Globus pallidus (tissue), 1 donor: ENCODE measurements at places on chromosomes 3 and 15.

DNA sequence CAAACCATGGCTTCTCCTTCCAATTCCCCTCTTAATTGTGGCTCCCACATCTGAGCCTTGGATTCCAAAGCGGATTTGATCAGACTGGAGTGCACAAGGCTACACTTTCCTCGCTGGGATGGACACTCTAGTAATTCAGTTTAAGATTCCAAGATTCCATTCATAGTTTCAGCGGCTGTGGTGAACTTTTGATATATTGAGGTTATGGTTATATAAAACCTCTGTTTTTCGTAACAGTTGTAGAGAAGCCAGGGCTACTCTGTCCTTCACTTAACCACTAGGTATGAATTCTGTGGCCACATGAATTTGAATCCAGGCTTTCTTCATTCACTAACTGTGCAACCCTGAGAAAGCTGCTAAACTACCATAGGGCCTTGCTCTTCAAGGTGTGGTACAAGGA is 67.9 kb upstream of the KY start:
- no peak for DNase-seq

DNA sequence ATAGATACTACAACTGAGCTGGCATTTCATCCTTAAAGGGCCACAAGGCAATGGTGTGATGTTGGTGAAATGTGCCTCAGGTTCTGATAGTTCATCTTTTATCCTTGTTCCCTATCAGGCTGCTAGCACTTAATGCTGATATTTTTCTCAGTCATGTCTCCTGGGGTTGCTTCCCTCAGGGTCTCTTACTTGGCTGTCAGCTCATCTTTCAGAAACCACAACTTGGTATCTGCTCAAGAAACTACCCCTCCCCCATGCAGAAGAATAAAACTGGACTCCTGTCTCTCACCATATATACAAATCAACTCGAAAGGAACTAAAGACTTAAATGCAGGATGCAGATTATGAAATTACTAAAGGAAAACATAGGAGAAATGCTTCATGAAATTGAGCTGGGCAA is 308.1 kb downstream of the CHST2 start:
- no peak for DNase-seq

- no peak for DNase-seq
These were observed 554 bp downstream of the CHST13 start for GRCh38 chr3:126524429-126524988.

- no peak for DNase-seq
These were observed 213.3 kb upstream of the TGFBR2 start for GRCh38 chr3:30393079-30393478.

GRCh38 chr3:37592328-37592727 is 269.4 kb upstream of the CTDSPL start:
- no peak for DNase-seq

GRCh38 chr3:169493521-169494141 is 169.9 kb downstream of the MECOM start:
- DNase-seq = no peak

- peak; percentile 92 for DNase-seq
These were observed 19.7 kb downstream of the FAN1 start for GRCh38 chr15:30923429-30923828.

- no peak for DNase-seq
These were observed 40.1 kb upstream of the DCLK3 start for GRCh38 chr3:36804295-36805055.

DNA sequence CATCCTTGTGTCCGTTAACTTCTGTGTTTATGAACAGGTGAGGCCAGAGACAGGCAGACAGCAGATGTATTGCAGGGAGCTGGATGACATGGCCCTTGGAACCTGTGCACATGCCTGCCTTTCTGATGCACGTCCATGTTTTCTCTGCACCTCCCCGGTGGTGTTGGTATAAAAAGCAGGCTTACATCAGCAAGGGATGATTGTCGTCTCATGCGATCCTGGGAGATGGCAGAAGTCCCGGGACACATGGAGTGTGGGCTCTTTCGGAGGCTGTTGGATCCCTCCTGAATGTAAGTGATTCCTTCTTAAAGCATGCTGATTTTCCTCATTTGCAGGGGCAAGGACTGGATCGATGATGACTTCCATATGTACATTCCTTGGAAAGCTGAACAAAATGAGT is 134.8 kb downstream of the SNRPN start:
- no peak for DNase-seq

DNA sequence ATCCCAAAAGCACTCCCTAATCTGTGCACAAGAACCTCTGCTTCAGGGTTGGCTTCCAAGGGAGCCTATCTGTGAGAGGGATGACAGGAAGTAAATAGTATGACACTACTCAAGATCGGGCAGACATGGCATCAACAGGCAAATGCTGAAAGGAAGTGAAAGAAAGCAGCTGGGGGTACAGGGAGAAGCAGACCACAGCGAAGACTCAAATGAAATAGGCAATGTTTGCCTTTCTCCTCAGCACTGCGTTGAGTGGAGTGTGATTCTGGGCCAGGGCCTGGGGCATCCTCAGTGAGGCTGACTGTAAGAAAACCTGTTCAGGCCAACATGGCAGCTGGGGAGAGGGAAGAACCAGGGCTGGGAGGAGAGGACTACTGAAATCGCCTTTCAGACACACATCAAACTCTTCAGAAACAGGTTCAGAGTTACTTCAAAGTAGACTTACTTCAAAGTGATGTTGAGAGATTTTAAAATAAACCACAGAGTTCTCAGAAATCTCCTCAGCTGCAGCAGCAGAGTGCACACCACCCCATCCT is 96.6 kb downstream of the SLC9A9 start:
- no peak for DNase-seq

GRCh38 chr3:111588527-111588926 is 6.6 kb downstream of the ZBED2 start:
- no peak for DNase-seq

DNA sequence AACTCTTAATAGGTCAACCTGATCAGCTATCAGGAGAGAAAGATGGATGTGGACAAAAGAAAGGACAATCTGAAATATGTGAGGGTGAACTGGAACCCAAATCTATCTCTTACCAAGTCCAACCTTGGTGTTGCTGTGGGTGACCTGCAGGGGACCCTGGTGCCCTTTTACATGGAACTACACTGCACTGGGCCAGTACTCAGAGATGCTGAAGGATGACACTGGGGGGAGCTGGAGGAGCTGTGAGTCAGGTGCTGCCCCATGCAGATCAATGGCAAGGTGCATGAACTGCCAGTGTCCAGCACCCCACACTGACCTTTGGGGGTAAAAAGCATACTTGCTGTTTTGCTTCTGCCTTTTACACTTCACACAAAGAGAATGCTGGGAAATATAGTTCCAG is 55.6 kb upstream of the TBC1D5 start:
- DNase-seq = no peak

- no peak for DNase-seq
These were observed 95.3 kb downstream of the SLC9A9 start for GRCh38 chr3:143753006-143753405.

DNA sequence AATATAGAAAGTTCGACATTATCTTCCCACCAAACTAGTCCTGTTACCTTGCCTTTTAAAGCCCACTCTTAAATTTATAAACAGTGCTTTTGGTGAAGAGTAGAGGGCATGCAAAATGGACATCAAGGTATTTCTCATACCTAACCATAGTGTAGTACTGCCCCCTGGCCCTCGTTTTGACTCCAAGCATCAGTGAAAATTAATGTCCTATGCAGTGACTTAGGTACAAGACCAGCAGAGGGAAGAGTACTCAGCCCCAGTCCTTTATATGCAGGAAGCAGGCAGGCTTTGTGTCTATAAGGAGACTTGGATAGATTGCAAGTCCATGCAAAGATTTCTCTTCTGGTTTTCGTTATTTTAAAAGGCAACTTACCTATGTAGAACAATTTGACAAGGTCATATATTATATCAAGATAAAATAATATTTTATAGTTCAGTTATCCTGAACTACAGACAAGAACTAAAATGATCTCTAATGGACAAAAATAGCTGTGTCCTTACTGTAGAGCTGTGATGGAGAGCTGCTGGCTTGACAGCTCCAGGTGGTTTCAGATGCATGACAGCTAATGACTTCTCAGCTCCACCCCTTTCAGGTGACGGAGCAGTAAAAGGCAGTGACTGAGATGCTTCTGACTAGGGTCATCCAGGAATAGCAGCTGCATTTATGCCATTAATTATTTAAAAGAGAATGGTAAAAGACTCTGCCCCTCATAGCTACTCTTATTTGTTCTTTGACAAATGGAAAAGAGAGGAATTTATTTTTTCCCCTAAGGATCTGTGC is 646.1 kb downstream of the SQOR start:
- DNase-seq = no peak

GRCh38 chr3:37833302-37834186 is 28.1 kb upstream of the CTDSPL start:
- DNase-seq = no peak

GRCh38 chr3:182248349-182248880 is 536.7 kb downstream of the SOX2 start:
- peak; percentile 16 for DNase-seq

- no peak for DNase-seq
These were observed 260.6 kb downstream of the ARRDC4 start for GRCh38 chr15:98221144-98221543.

GRCh38 chr3:18740631-18741583 is 315.8 kb upstream of the SATB1 start:
- no peak for DNase-seq

DNA sequence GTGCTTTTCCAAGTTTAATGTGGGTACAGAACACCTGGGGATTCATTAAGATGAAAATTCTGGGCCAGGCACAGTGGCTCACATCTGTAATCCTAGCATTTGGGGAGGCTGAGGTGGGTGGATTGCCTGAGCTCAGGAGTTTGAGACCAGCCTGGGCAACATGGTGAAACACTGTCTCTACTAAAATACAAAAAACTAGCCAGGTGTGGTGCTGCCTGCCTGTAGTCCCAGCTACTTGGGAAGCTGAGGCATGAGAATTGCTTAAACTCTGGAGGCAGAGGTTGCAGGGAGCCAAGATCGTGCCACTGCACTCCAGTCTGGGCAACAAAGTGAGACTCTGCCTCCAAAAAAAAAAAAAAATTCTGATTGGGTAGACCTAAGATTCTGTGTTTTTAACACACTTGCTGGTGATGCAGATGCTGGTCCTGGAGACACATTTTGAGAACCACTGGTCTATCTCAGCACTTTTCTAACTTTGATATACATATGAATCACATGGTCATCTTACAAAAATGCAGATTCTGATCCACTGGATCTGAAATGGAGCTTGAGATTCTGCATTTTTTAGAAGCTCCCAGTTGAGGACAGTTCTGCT is 223.8 kb upstream of the SATB1 start:
- no peak for DNase-seq

DNA sequence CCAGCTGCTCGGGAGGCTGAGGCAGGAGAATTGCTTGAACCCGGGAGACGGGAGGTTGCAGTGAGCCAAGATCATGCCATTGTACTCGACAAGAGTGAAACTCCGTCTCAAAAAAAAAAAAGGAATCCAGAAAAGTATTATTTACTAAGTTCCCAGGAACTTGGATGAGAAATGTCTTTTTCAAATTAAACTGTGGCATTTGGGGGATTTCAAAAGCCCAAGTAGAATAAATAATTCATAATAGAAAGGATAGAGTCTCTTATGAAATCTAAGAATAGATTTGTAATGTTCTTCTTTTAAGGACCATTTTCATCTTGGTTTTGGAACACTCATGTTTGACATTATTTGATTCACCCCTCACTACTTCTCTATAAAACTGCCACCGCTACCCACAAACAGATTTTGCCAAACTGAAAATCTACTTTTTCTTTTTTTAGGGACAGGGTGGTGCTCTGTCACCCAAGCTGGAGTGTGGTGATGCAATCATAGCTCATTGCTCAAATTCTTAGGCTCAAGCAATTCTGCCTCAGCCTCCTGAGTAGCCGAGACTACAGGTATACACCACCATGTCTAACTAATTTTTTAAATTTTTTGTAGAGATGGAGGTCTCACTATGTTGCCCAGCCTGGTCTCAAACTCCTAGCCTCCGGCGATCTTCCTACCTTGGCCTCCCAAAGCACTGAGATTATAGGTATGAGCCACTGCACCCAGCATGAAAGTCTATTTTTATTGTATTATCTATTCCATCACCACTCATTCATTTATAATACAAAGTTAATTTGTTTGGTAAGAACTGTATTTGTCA is 99.3 kb downstream of the SENP2 start:
- no peak for DNase-seq

DNA sequence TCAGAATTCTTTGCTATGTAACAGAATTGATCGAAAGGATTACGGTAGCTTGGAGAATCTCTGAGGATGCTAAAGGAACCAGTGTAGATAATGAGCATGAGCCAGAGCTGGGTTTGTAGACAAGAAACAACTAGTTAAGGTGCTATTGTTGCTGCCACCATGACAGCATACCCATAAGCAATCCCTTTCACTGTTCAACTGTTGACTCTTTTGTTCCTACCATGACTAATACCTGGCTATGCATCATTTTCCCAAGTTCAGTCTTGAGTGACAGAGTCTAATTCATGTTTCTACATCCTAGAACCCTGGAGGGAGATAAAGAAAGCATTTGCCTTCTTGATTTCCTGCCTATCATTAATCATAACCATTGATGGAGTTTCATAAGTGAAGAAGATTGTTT is 600.3 kb downstream of the OTOL1 start:
- no peak for DNase-seq

DNA sequence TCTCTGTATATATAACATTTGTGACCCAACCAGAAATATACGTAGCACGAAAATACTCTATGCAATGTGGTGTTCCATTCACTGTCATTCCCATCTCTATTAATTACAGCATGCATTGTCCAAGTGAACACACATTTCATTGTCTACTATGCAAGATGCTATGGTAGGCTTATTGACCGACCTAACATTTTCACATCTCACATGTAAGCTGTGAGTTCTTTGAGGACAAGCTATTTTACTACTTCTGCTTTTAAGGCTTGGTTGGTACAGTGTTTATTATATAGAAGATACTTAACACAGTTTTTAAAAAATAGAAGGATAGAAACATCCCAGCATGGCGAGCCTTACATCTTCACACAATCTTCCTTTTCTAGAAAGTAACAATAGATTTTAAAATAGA is 164.4 kb downstream of the KLHL25 start:
- no peak for DNase-seq

GRCh38 chr15:82138306-82138705 is 92.5 kb upstream of the MEX3B start:
- no peak for DNase-seq

- DNase-seq = no peak
These were observed 24.5 kb upstream of the TRAK1 start for GRCh38 chr3:42066516-42067181.
